GOT3 (cell line): ENCODE measurements at places on chromosomes 16 and 17.

GRCh38 chr16:48378836-48379235 is 6.4 kb downstream of the SIAH1 start:
- DNase-seq: no peak

- DNase-seq: no peak
These were observed 36.7 kb upstream of the ULK2 start for GRCh38 chr17:19904412-19904811.

- DNase-seq: no peak
These were observed 50.5 kb downstream of the YPEL2 start for GRCh38 chr17:59381716-59382570.

GRCh38 chr16:81445966-81446906 is 1.6 kb downstream of the CMIP start:
- DNase-seq: no peak

DNA sequence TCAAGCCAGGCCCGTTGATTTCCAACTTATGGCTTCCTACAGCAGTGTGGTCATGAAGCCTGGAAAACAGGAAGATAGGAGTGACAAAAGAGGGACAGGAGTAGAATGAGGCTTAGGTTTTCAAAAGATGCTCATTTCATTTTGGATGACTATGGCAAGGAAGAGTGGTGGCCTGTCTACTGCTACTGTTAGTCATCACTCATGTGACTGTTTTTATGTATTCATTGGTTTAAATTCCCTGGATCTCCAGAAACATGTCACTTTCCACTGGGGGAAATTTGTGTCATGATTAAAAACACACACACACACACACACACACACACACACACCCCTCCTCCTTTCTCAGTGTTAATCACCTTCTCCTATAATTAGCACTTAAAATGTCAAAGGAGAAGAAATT is 1.1 kb upstream of the CYLD start:
- no peak for DNase-seq

GRCh38 chr17:43758497-43759174 is at the start of gene SOST:
TSS of gene SOST (minus strand) at chr17:43758791. CDS start at chr17:43758741, 50 bp downstream.
- DNase-seq: no peak

DNA sequence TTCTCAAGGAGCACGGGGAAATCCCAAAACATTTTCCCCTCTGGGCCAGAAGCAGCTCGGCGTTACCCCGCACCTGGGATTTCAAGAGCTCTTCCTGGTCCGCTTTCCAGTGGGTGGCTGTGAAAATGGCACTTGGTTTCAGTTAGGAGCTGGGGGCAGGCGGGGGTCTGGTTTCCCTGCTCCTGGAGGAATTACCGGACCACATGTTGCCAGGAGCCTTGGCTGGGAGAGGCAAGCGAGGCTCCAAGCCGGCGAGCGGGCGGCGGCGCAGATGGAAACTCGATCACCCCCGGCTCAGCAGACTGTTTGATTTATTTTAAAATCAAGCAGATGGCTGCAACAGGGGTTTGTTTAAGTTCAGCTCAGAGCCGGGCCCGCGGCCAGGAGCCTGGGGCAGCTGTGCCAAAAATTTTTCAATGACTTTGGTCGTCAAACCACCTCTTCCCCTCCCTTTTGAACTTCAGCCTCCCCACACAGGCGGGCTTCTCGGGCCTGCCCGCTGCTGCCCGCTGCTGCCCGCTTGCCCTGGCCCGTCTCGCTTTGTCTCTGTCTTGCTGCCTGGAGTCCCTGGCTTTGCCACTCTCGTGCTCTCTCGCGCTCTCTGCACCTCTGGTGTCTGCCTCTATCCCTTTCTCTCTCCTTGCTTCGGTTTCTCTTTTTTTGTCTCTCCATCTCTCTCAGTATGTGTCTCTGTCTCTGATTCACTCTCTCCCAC is 108.0 kb upstream of the CIBAR2 start:
- DNase-seq: no peak
